ENCODE measurements at places on chromosomes 16 and 17. TPM values are rescaled to one million over a fixed set of nuclear protein-coding genes. Genes with fewer than 3 reads are reported as not detected.

TBC1D3E gene
- not detected for polyA plus RNA-seq

NPIPA3 gene
- 0.93 TPM for polyA plus RNA-seq

C1QTNF8 gene
- polyA plus RNA-seq, result not detected

SPECC1 gene
- 34.9 TPM for polyA plus RNA-seq

NOG gene
- 0.66 TPM for polyA plus RNA-seq

KRT16 gene
- polyA plus RNA-seq, result not detected

DNAJC7 gene
- 102 TPM for polyA plus RNA-seq

GNG13 gene
- 3.6 TPM for polyA plus RNA-seq

WNT9B gene
- not detected for polyA plus RNA-seq

TOM1L2 gene
- 59.9 TPM for polyA plus RNA-seq

MEIOC gene
- 0.24 TPM for polyA plus RNA-seq

P2RX5 gene
- polyA plus RNA-seq, result 3.1 TPM

DNA sequence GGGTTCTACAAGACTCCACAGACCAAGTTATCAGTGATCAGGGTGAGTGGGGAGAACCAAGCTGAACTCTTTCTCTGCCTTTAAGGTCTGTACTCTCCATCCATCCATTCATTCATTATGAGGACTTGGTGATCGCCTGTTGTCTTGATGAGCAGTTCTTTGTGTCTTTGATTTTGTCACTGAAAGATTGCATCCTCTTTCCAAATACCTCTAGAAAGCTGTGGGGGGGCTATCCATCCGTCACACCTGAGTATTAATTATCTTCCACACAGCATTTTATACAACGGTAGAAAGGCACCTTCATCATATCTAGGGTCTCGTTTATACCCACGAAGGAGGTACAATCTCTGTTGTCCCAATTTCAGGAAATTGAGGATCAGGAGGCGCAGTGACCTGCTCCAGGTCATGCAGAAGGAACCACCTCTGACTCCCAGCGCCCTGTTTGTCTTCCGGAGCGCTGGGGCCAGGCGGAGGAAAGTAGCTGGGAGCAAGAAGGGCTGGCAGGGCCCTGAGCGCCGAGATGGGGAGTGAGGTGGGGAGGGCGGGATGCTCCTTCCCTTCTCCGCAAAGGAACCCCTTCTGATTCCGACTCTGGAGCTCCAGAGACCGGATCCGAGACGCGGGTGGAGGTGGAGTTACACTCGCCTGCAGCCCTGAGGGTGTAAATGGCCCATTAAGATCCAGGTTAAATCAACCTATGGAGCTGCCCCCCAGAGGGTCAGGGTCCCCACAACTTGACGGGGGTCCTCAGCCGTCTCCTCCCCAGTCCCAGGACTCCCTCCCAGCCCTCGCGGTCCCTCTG is 605 bp upstream of the ABAT start:
- DNase-seq, result no peak

DNA sequence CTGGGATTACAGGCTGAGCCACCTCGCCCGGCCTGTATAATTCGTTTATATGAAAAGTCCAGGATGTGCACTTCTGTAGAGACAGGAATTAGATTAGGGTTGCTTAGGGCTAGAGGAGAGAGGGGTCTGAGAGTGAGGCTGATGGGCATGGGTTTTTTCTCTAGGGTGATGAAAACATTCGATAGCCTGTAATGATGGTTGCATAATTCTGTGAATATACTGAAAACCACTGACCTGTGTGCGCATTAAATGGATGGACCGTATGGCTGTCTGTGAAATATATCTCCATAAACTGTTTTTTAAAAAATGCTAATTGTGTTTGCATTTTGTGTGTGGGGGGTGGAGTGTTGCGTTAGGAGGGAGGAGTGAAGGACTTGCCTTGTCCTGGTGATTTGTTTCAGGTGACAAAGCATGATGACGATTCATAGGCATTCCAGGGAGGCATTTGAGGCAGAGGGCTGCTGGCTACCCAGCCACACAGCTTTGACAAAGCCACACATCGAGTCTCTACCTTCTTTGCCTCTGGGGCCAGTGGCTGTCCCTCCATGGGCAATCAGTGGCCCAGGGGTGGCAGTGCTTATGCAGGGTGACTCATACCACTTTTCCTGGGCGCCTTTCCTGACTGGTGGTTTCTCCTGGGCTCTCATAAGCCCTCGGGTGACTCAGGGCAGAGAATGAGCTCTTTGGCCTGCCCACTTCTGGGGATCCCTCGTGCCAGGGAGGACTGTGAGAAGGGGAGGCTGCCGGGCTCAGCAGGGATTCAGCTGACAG is 148.5 kb upstream of the WSCD1 start:
- DNase-seq, result no peak

DNA sequence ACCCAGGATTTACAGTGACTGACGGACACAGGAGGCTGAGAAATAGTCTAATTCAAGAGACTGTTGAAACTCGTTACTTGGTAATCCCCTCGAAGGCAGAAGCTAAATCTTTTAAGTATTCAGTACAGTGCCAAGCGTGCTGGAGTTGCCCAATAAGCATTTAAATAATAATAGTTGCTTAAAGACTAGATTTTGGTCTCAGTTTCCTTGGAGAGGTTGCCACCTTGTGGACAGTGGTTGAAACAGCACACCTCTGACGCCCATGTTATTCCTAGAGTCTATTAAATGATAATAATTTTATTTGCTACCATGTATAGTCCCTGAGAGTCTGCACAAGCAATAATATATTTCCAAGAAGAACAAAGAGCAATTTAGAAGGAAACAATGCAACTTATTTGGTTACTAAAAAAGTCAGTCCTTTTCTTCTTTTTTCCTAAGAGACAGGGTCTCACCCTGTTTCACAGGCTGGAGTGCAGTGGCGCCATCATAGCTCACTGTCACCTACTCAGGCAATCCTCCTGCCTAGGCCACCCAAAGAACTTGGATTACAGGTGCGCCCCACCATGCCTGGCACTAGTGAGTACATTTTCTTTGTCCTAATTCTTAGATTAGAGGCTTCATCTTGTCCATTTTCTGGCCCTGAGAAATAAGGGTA is 138.0 kb upstream of the NUDT7 start:
- peak; percentile 63 for DNase-seq

GRCh38 chr17:52235516-52235915 is 77.0 kb upstream of the CA10 start:
- DNase-seq, result peak; percentile 68

- DNase-seq, result no peak
These were observed 5.1 kb downstream of the ITGA2B start for GRCh38 chr17:44384281-44384822.

DNA sequence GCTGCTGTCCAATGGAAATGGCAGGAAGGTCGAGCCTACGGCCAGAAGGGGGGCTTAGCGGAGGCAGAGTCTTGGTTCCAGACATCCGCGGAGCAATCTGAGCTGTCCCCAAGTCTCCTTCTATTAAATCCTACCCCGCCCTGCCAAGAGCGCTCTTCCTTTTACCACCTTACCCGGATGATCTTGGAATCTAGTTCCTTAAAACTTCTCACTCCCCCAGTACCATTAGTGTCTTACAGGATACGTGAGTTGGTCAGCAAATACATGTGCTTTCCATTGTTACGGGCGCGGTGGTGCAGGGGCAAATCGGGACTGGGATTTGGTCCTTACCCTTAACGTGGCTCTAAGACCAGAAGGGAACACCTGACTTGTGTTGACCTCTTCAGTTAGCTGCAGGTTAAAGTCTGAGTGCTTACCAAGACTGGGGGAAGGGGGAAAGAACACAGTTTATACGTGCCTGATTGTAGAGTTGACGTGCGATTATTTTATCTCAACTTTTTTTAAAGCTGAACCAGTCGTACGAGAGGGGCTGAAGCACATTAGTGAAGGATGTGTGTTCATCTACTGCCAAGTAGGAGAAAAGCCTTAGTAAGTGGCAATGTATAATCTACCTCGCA is 495 bp downstream of the TXNDC17 start:
- no peak for DNase-seq

DNA sequence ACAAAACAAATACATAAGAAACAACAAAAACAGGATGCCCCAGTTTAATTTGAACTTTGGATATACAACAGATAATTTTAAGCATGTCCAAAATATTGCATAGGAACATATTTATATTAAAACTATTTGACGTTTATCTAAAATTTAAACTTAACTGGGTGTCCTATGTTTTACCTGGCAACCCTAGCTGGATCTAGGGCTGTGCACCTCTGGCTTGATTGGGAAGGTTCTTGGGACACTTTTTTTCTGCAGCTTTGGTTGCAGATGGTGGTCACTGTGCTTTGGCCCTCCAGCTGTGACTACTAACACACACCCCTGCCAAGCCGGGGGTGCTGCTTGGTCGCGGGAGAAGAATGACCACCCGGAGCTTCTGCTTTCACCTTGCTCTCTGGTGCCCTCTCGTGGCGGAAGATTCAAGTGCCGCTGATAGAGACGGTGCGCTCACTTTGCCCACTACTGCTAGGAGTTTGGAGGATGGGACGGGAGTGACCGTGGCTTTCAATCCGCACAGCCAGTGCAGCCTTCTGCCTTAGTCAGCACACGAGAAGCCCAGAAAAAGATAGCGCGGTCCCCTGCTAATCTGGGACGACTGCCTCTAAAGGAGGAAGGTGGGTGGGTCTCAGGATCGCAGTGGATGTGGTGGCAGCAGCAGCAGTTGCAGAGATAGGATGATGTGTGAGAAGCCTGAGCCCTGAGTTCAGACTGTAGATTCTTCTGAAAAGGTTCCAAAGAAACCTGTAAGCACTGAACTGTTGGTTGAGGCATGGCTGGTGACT is 6.7 kb downstream of the SPACA3 start:
- DNase-seq, result peak; percentile 82

GRCh38 chr16:53098526-53099317 is 43.9 kb downstream of the CHD9 start:
- peak; percentile 56 for DNase-seq

GRCh38 chr16:523097-523741 is 4.3 kb upstream of the CAPN15 start:
- no peak for DNase-seq

GRCh38 chr16:66271074-66272060 is 95.1 kb upstream of the CDH5 start:
- no peak for DNase-seq

DNA sequence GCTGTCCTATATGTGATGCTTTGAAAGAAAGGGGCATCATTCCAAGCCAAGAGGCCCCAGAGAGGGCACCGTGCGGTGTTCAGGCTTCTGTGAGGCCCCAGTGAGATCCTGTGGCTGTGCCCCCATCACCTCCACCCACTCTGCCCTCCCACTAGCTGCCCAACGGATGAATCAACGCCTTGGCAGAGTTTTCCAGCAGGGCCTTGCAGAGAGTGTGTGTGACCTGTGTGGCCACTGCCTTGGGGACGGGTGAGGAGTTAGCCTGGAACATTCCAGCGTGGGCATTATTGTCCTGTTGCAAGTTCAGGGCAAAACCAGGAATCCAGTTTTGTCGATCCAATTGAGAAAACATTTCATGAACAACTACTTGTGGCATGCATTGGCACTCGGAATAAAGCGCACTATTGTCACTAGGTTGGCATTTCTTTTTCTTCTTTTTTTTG is 53.7 kb downstream of the SF3B3 start:
- no peak for DNase-seq

- no peak for DNase-seq
These were observed 850 bp upstream of the PNMT start for GRCh38 chr17:39667262-39667944.

DNA sequence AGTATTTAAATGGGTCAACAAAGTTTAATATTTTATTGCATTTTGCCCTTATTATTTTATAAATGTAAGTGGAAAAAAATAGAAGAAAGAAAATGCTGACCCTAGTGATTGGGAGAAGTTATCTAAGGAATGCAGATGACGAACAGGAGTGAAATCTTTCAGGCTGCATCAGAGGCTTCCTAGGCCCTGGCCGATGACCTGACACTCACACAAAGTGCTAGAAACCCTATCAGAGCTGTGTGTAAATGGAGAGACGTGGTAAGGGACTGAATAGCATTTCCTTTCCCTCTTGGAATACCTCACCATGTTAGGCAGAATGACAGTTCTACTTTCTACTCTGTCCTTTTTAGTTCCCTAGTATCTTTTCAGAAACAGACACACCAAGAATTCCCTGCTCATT is 44.9 kb upstream of the CNEP1R1 start:
- DNase-seq, result no peak

GRCh38 chr17:16988749-16989229 is 16.9 kb upstream of the TNFRSF13B start:
- no peak for DNase-seq

DNA sequence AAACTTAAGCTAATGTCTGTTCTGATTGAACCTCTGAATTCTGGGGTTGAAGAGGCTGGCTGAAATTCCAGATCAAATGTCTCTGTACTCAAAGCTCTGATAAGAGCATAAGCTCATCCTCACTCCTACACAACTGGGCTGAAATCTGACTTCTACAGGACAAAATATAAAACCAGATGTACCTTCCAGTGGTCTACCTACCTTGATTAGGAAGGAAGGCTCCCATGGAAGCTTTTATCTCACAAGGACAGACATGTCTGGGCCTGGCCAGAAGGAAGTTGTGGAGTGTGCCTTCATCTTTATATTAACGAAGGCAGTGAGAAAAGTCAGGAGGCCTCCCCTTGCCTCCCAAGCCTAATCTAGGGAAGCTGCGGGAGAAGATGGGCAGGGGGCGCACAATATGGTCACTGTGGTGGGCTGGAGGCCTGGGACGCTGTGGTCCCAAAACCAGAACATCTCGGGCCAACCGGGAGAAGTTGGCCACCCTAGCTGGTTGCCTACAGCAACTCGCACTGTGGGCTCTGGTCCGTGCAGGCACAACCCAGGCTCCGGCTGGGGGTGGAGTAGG is 55.6 kb upstream of the LRRC37A3 start:
- no peak for DNase-seq

- peak; percentile 46 for DNase-seq
These were observed 328.6 kb upstream of the PMFBP1 start for GRCh38 chr16:72500545-72500944.

DNA sequence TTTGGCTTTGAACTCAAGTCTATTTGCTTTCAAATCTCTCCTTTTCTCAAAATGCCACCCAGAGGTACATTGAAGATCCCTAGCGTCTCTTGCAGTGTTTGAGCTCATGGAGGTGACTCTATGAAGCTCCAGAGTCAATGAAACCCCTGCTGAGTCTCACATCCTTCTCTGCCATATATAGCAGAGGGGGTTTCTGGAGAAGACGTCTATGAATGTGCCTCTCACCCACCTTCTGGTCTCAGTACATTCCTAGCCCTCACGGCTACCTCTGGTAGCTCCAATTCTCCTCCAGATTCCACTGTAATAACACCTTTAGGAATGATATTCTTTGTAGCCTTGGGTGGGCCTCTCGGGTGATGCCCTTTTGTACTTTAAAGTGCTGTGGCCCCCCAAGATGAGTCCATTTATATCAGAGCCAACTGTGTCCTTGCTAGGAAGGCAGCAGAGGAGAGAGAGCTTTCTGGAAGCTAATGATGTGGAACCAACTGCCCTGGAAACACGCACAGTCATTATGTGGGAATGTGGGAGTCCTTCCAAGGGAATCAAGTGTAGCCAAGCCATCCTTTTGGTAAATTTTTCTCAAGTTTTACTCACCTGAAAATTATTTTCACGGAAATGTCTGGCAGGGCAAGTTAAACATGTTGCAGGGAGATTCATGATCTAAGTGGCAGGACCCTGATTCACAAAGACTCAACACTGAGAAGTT is 123.4 kb downstream of the ASIC2 start:
- no peak for DNase-seq

GRCh38 chr17:48597778-48598631 is 4.4 kb upstream of the HOXB5 start:
- DNase-seq, result no peak

- peak; percentile 39 for DNase-seq
These were observed 1.2 kb downstream of the HS3ST4 start for GRCh38 chr16:25692742-25693508.

GRCh38 chr17:17295141-17295540 is 8.0 kb upstream of the NT5M start:
- DNase-seq, result no peak

- no peak for DNase-seq
These were observed 54.3 kb upstream of the NLRP1 start for GRCh38 chr17:5638596-5638995.

GRCh38 chr16:83348991-83349390 is 458.8 kb upstream of the HSBP1 start:
- DNase-seq, result no peak

Measured in brain (organoid and tissue), 16 donors.